ENCODE measurements at places on chromosomes 3 and 15.

DNA sequence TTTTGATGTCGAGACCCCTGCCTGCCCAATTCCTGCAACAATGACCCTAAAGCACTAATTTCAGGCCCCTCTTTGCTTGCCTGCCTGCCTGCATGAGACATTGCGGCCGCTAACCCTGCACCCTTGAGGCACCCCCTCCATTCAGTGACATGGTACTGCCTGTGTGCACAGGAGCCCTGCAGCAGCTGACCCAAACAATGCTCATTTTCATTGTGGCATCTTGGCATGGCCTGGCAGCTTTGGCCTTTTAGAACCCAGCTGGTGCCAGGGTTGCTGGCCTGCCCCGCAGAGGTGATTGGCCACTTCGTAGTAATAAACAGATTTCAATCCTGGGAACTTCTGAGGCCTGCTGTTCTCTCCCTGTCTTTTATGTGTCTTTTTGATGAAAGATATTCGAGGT, 33.8 kb downstream of the SLCO3A1 start:
- no peak for DNase-seq

- no peak for DNase-seq
Observed at GRCh38 chr3:48560648-48561018, 2.9 kb downstream of the UCN2 start.

GRCh38 chr15:34933432-34933975, 36.0 kb downstream of the AQR start:
- DNase-seq: no peak

- no peak for DNase-seq
Observed at GRCh38 chr15:43948691-43949325, 122.0 kb downstream of the WDR76 start.

DNA sequence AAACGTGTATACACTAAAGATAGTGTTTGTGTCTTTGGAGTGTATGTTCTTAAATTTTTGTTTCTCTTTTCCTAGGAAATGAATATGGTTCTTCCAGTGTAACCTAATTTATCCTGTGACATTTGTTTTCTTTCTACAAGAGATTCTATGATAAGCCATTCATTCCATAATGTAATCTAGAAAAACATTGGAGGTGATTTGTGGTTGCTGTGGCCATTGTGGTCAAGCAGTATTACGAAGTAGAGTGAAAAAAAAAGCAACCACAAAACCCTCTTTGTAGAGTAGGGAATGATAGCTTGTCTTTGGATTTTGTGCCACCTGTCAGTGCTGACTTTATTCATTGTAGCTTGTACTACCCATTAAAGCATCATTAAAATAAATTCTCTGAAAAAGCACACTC, 1209.6 kb downstream of the ZPLD1 start:
- no peak for DNase-seq

- DNase-seq: peak; percentile 87
Observed at GRCh38 chr3:190701096-190701532, 161.4 kb downstream of the GMNC start.

DNA sequence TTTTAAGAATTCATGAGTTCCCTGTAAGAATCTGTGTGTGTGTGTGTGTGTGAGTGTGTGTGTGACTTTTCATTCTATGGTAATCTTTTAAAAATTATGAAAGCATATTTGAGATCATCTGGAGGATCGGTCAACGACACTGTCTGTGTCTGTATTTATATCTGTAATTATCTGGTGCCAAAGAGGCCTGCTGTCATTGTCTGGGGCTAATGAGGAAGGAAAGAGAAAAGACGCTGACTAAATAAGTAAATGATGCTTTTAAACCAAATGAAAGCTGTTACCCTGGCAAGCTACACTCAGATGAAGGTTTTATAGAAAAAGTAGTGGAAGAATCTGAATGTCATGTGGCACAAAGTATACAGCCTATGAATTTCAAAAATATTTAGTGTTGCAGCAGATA, 439.8 kb downstream of the RBMS3 start:
- DNase-seq: peak; percentile 55

DNA sequence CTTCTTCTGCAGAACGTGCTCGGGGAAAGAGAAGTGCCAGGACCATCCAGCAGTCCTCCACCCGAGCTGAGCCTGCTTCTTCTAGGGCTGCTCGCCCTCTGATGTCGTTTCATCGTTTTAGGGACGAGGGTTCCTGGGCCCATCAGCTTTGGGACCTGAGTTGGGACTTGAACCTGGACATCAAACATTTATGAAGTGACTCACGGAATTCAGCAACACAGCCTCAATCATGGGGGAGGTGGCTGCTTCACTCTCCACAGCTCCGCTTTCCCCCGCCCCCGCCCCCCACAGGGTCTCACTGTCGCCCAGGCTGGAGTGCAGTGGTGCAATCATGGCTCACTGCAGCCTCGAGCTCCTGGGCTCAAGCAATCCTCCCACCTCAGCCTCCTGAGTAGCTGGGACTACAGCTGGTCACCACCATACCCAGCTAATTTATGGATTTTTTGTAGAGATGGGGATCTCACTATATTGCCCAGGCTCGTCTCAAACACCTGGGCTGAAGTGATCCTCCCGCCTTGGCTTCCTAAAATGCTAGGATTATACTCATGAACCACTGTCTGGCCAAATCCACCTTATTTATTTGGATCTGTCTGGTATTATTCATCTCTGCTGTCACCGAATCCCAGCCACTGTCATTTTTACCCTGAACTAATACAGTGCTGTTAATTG, 725 bp upstream of the SCAMP2 start:
- DNase-seq: peak; percentile 62

DNA sequence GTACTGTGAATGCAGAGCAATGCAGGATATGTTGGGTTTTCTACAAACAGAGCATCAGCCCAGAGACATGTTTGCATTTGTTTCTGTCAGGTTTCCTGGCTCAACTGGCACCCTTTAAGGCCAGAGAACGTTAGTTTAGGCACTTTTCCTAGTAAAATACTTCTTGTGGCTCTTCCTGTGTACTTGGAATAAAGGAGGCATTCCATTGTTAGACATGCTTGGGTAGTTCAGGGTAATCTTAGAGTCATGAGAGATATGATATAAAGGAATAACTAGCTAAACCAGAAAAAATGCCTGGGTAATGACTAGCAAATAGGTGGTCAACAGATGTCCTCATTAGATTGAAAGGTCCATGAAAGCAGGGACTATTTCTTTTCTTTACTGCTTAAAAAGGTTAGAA, 60.4 kb upstream of the RBM5 start:
- DNase-seq: no peak

DNA sequence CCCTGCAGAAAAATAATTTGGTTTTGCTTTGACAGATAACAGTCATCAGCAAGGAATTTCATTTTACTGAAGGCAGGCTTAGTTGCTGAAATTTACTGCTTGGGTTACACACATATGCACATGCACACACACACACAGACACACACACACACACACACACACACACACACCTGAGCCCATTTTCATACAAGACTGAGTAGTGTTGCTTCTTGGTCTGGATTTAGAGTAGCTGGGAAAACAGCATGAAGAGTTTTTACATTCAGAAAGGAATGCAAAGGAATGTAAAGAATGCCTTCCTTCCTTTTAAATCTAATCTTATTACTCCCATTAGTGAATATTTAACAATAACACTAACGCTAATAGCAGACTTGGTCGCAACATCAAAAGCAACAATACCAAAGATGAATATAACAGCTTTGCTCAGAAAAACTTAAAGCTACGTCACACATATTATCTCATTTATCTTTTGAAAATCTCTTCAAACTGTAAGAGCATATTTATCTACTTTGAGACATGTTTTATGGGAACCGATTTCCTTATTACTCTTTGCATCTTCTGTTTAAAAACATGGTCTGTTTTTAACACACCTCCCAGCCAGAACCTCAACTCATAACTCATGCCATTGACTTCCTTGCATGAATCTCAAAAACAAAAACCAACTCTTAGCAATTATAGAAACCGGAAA, 32.5 kb downstream of the RFTN1 start:
- DNase-seq: peak; percentile 82

GRCh38 chr3:45252826-45253225, 26.7 kb upstream of the TMEM158 start:
- no peak for DNase-seq

GRCh38 chr3:149464542-149465328, 9.8 kb upstream of the TM4SF4 start:
- DNase-seq: no peak

Data from A673 (cell line).